ENCODE measurements at places on chromosomes 13 and 19.

DNA sequence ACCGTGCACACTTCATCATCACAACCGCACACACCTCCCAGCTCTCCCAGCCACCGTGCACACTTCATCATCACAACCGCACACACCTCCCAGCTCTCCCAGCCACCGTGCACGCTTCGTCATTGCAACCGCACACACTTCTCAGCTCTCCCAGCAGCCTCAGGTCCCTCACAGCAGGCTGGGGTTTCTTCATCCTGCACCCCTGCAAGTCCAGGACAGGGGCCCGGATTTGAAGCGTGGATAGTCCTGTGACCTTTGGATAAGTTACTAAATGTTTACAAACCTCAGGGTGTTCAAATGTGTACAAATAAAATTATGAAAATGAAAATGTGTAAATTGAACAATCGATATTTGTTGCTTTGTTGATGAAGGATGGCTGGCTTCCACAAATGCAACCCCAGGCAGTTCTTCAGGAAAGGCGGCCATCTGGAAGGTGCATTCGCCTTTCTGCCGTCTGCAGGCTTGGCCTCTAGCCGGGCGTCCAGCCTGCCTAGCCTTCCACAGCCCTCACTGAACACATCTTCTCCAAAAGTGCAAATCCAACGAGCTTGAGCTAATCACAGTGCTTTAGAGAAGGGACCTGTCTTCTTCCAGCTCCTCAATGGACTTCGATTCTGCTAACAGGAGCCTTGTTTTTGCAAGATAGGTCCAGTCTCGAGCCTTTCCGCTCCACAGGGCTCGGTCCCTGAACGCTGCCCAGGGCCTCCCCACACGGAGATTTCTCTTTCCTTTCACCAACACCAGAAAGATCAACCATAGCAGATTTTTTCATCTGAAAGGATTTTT is 74.2 kb downstream of the SPACA7 start:
- no peak for DNase-seq

GRCh38 chr13:100234006-100234405 is 145.1 kb downstream of the PCCA start:
- DNase-seq: no peak

- no peak for DNase-seq
Observed at GRCh38 chr13:93499991-93500390, 273.4 kb downstream of the GPC6 start.

- DNase-seq: no peak
Observed at GRCh38 chr13:66921437-66921836, 308.7 kb downstream of the PCDH9 start.

- DNase-seq: no peak
Observed at GRCh38 chr19:7978179-7978825, 27.1 kb downstream of the ELAVL1 start.

Data from upper lobe of right lung (tissue), 1 donor.